ENCODE measurements at places on chromosomes 3 and 15.

DNA sequence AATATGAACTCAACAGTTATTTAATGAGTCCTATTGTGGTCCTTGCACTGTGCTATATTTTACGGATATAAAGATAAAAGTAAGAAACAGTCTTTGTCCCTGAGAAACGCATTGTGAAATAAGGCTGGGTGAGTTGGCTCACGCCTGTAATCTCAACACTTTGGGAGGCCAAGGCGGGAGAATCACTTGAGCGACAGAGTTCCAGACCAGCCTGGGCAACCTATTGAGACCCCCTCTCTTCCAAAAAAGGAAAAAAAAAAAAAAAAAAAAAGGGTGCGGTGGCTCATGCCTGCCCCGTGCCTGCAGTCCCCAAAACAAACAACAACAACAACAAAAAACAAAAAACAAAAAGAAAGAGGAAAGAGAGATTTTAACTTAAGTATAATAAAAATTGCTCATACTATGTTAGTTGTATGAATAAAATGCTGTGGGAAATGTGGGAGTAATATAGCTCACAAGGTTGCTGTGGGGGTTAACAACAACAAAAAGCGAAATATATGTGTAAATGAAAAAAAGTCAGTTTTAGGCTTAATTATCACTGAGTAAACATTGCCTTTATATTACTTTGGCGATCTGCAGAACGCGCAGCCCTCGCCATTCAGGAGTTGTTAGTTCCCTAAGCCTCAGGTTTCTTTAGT is 461 bp upstream of the FNDC3B start:
- no peak for DNase-seq

DNA sequence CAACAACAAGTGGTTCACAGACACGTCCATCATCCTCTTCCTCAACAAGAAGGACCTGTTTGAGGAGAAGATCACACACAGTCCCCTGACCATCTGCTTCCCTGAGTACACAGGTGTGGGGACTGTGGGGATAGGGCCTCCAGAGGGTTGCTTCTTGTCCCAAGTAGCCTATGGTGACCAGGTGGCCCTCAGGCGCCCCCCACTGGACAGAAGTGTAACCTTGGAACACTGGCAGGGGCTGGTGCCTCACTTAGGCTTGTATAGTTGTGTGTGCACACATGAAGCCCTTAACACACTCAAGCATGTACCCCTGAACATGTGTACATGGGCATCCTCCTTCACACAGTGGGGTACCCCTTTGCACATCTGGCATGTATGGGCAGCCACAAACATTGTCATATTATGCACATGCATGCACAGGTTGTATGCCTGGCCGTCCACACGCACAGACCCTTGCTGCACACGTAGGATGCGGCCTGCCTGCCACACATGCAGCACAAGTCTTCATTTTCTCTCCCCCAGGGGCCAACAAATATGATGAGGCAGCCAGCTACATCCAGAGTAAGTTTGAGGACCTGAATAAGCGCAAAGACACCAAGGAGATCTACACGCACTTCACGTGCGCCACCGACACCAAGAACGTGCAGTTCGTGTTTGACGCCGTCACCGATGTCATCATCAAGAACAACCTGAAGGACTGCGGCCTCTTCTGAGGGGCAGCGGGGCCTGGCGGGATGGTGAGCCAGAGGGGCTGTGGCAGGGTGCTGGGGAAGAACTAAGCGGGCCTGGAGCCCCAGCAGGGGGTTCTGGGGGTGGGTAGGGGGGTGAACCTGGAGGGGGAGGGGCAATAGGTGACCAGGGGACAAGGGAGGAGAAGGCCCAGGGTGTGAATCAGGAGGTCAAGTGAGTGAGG is 11.7 kb upstream of the SEMA3B start:
- no peak for DNase-seq

GRCh38 chr15:68334661-68335124 is 57.1 kb downstream of the FEM1B start:
- peak; percentile 89 for DNase-seq

DNA sequence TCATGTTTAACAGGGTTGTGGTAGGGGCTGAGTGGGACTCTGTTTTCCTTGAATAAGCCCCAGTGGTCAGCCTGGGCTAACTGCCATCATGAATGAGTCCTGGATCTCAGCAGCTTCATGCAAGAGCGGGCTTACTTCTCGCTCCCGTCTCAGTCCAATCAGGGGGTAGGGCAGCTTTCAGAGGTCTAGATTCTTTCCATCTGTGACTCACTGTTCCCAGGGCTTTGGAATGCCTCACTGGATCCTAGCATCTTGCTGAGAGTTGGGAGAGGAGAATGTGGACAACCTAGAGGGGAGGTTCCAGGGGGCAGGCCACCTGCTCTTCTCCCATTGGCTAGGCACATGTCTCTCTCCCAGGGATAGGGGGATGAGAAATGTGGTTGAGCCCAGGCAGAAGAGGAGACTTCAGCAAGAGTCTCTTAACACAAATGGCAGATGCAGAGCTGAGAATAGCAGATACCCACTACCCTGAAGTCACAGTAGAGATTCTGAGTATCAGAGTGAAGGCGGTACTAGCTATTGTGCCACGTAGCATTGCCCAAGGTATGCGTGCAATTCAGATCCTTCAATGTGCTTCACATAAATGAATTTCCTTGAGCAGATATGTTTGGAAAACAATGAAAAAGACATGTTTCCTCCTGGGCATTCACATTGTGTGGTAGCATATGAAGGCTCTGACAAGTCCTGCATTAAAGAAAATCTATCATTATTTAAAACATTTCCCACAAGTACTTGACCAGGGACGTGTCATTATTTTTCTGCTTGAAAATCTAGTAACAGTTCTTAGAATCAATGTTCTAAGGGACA is 257.7 kb upstream of the PROK2 start:
- DNase-seq: no peak

DNA sequence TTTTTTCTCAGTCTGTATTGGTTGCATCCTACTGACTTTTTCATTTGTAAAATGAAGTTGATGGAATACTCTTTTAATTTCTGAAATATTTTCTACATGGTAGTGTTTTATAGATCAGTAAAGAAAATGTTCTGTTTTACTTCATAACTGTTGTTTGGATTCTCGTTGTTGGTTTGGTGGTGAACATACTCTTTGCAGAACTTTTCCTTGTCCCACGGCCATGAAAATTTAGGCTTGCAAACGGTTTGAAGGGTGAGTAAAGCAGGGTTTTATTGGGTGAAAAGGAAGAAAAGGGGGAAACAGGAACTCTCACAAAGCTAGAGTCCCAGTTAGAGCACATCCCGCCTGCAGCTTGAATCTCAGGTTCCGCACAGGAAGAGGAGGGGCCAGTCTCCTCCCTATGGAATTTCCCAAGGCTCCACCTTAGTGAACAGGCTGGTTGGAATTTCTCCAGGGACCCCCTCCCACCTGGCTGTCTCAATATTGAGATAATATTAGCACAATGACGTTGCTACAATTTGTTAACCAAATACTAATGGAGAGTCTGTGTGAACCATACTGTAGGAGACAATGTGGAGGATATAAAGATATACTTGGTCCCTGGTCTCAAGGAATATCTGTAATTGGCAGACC is 5.6 kb downstream of the PDCD6IP start:
- DNase-seq: no peak

GRCh38 chr3:133880886-133881455 is 14.7 kb downstream of the RAB6B start:
- DNase-seq: no peak

- DNase-seq: peak; percentile 60
Observed at GRCh38 chr15:68383161-68384074, 48.5 kb downstream of the ITGA11 start.
